ENCODE measurements at places on chromosomes 12 and 14.

DNA sequence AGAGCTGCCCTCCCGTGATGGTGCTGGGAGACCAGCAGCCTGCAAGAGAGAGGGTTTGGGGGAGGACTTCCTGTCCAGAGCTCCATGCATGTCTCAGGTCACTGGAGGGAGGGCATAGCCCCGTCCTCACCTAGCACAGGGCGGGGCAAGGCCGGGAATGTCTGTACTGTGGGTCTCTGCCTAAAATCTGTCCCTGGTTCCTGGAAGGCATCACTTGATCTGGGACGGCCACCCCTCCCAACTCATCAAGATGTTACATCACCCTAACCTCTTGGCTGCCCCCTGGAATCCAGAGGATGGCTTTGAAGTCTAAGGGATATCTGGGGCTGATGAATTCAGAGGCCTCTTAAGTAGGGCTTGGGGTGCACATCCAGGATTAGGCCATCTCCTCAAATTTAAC lies 37.0 kb upstream of the MEG3 start:
- DNase-seq = no peak

GRCh38 chr12:53733807-53734200 lies 6.6 kb upstream of the CALCOCO1 start:
- no peak for DNase-seq

DNA sequence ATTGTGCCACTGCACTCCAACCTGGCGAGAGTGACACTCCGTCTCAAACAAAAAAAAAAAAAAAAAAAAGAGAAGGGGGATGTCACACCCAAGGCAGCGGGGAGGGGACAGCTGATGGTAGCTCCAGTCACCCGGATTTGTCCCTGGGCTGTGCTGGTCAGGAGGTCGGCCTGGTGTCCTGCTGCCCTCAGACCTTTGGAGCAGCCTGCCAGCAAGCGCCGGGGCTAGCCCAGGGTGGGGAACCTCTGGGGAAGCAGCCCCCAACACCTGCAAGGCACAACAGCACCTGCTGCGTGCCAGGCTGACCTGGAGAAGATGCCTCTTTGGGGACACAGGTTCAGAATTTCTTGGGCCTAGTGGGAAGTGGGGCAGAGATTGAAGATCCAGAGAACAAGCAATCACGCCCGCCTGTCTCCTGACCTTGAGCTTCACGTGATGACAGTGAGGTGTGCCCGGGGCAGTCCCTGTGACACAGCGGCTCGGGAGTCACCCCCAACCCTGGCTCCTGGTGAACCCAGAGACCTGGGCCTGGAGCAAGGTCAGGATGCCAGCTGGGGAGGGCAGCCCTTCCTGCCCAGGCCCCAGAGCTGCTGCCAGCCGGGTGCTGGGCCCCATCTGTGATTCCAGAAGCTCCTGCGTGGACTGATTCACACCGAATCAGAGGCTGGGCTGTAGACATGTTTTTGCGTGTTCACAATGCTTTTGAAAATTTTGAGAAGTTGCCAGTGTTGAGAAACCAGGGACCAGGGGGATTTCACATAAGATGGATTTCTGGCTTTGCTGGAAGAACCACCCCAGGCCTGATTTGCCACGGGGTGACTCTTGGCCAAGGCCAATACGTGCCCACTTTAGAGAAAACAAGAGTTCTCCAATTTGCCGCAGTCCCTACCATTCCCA lies 66.4 kb downstream of the RFLNA start:
- no peak for DNase-seq

DNA sequence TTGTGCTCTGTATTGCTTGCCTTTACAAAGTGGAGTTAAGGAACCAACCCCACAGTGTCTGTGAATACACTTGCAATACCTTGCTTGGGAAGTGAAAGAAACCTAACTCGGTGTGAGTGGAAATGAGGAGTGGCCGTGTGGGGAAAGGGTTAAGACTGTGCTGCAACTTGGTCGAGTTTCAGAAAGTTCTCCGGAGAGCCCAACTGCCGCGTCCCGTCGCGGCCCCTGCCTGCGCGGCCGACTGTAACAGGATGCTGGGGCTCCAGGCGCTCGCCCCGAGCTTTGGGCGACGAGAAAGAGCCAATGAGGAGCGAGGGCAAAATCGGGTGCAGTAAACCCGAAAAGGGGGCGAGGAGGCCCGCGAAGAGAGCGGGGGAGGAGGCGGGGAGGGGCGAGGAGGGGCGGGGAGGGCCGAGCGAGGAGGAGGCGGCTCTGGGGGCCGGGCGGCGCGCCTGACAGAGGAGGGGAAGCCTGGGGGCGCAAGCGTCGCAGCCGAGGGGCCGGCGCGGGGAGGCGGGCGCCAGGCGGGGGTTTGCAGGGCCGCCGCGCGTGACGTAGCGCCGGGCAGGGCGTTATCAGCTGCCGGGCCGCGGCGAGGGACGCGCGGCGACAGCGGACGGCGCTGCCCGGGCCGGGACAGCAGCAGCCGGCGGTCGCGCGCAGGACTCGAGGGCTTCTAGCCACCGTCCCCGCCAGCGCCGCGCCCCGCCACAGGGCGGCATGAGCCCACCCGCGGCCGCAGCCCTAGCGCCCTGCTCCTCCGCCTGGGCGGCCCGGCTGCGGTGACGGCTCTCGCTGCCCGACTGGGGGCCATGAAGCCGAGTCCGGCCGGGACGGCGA lies at the start of gene DACT1:
Gene DACT1 (plus strand): TSS at position 572 of the 840 bp plus-strand sequence. CDS start 241 bp downstream, at position 813.
- peak; percentile 68 for DNase-seq

GRCh38 chr14:89702876-89703200 lies 251.7 kb downstream of the EFCAB11 start:
- no peak for DNase-seq

DNA sequence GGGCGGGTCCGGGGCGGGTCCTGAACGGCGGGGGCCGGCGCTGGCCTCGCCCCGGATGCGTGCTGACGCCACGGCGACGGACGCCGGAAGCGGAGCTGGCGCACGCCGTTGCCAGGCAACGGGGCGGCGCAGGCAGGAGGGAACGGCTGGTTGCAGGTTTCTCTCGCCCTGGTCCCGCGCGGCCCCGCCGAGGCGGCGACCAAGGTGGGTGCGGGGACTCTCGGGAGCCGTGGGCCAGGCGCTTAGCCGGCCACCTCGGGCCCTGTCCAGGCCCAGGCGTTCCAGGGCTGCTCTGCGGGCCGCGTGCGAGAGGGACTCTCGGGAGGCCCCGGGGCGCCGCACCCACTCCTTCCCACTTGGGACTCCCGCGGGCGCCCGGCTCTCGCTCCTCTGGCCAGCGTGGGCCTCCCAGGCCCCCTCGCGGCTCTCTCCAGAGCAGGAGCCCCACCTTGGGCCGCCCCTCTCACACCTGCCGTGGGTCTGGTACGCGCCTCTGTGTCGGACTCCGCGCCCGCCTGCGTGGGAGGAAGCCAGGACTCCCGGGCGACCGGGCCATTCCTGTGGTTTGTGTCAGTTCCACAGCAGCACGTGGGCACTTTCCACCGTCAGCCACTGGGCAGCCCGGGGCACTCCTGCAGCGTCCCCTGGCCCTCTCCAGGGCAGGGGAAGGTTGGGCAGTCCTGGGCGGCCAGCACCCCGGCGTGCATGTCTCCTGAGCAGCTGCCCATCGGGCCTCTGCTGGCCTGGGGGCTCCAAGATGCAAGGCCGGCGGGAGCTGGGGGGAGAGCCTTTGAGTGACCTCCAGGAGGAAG lies at the start of gene CLBA1:
Gene CLBA1 (plus strand): TSS at position 114 of the 812 bp plus-strand sequence. CDS start 644 bp downstream, at position 758.
- DNase-seq = peak; percentile 100

DNA sequence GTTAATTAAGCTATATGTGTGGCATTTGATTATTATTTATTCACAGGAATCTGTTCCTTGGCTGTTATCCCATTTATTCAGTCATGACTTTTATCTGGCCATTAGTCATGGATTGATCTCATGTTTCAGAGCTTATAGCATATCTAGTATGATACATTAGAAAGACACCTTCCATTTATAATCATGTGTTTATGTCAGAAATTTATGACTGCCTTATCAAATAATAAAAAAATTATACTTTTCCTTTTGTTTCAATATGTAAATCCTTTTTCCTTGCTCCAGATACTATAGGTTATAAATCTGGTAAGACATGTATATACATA lies 248.0 kb upstream of the PDE3A start:
- no peak for DNase-seq

GRCh38 chr12:121697093-121697698 lies 15.4 kb upstream of the TMEM120B start:
- peak; percentile 69 for DNase-seq

DNA sequence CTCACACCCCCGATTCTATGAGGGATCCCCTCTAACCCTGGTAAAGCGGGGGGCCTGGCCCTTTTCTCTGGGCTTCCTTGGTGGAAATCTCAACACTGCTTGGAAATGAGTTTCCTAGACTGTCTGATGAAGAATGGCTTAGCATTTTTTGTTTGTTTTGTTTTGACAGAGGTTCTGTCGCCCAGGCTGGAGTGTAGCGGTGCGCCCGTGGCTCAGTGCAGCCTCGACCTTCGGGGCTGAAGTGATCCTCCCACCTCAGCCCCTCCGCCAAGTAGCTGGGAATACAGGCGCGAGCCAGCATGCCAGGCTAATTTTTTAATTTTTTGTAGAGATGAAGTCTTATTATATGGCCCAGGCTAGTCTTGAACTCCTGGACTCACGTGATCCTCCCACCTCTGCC lies 30.3 kb downstream of the TC2N start:
- no peak for DNase-seq

DNA sequence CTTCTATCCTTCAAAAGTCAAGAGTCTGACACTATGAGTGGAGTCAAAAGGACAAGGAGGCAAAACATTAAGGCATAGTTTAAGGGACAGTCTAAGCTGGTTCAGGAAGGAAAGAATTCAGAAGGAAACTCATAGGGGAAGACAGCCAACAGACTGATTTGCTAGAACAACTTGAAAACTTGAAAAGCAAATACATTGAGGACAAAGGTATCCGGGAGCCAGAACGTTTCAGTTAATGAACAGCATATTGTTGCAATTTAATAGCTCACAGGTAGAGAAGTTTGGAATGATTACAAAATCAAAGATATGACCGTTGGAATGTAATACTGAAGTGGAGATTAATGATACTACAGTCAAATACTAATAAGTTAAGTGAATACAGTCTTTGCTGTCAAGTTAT lies 312.8 kb upstream of the RPL10L start:
- DNase-seq = no peak

DNA sequence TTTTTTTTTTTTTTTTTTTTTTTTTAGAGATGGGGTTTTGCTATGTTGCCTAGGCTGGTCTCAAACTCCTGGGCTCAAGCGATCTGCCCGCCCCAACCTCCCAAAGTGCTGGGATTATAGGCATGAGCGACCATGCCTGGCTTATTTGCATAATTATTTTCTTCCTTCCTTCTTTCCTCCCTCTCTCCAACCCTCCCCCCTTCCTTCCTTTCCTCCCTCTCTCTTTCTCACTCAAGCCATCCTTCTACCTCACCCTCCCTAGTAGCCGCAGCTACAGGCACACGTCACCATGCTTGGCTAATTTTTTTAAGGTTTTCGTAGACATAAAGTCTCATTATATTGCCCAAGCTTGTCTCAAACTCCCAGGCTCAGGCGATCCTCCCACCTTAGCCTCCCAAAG lies 83.8 kb downstream of the PEBP1 start:
- no peak for DNase-seq

- no peak for DNase-seq
Measured at GRCh38 chr14:94306047-94306978, 13.2 kb upstream of the SERPINA10 start.

GRCh38 chr12:122486805-122487426 lies 13.8 kb downstream of the ZCCHC8 start:
- no peak for DNase-seq

DNA sequence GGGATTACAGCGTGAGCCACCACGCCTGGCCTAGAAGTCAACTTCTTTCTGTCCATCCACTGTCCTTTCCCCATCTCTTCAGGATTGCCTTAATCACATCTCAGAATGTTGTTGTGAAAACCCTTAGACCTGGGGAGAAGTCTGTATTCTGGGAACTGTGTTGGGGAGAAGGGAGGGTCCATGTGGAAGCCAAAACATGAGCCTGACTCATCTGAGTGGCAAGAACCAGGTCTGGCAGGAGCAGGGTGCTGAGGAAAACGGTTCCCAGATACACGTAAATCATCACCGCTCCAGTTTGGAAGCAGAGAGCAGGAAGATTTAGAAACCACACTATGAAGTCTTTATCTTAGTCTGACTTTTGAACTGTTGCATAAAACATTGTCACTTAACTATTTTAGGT lies 245.6 kb upstream of the RGS6 start:
- DNase-seq = no peak

DNA sequence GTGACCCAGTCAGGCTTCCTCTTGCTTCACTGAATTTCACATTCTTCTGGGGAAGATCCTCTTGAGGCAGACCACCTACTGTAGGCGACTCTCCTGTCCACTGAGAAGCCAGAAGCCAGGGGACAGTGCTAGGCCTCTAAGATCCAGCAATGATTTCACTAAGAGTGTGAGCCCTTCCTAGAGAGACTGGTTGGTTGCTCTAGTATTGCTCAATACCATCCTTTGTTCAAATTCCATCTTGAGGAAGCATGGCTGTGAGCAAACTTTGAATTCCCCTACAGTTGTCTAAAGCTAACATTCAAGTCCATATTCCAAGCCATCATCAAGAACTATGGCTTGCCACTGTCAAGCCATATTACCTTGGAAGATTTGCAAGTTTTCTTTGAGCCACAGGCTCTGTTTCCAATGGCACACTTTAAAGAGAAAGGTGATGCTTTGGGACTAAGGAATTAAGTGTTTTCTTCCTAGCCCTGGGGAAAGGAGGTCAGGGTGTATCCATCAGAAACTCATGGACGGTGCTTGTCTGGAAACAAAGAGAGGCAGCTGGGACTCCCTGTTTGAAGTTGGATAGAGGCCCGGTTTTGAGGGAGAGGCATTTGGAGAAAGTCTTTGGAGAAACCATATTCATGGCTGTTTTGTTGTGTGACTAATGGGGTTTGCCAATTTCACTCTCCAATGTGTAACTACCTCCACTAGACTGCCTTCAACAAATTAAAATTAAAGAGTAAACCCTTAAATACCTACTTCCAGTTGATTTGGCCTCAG lies 1217.9 kb downstream of the VRK1 start:
- DNase-seq = no peak

- DNase-seq = peak; percentile 74
Measured at GRCh38 chr12:47717443-47718193, 7.7 kb downstream of the ENDOU start.

DNA sequence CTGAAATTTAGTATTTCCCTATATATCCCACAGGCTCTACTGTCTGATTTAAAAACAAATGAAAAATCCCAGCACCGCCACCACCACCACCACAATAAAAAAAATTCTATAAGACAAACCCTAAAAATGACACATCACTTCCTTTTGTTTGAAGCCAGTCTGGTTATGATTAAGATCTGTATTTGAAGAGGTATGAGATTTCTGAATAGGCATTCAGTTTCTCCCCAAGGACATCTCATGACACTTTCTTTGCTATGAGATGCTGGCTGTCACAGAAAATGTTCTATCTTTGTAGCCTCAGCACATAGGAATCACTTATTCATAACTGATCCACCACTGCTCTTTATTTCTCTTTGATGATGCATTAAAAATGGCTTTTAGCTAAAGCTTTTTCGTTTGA lies 1071.0 kb downstream of the SLC6A15 start:
- no peak for DNase-seq

- DNase-seq = no peak
Measured at GRCh38 chr14:96272777-96273473, 16.9 kb downstream of the BDKRB1 start.

- DNase-seq = no peak
Measured at GRCh38 chr14:104887623-104888488, 22.8 kb downstream of the CEP170B start.
